Pulmonary artery endothelial cell (primary cell): ENCODE measurements at places on chromosomes 13 and 19.

DNA sequence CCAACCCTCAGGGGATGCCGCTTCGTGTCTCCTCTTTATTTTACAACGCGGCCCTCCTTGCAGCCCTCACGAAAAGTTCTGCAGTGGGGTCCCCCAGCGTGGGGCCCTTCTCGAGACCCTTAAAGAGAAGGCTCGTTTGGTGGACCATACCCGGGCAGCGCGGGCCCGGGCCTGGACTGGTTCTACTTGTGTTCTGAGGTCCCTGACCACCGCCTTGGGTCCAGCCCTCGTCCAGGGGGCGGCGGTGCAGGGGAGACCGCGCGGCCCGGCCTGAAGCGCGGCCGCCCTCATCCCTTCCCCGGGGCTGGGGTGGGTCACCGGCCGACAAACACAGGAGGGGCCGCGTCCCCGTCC, 400 bp upstream of the SERP2 start:
- DNase-seq: no peak

DNA sequence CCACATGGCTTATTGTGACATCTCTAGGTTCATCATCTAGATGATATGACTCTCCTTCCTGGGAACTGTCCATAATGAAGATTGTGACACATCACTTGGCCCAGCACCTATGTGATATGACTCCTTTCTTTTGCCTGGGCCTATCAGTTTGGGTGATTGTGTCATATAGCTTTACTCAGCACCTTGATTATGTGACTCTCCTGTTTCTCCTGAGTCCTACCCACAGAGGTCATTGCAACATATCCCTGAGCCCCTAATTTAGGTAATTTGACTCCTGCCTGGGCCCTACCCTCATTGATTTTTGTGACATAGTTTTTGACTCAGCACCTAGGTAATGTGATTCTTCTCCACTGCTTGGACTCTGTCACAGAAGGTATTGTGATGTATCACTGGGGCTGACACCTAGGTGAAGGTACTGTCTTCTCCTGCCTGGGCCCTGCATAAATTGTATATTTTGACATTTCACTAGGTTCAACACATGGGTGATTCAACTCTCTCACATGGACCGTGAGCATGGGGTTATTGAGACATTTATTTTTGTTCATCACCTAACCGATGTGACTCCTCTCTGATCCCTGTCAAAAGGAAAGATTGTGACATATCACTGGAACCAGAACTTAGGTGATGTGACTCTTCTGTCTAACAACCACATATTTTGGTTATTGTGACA, 26.2 kb upstream of the ZNF254 start:
- DNase-seq: no peak

DNA sequence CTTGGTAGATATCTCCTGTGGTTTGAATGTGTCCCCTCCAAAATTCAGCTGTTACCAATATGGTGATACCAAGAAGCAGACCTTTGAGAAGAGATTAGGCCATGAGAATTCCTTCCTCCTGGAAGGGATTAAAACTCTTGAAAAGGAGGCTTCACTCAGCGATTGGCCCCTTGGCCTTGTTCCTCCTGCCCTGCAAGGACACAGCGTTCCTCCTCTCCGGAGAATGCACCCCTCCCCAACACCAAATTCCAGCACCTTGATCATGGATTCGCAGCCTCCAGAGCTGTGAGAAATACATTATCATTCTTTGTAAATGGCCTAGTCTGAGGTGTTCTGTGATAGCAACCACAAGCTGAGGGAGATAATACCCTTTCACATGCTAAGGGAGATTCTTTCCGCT, 34.5 kb upstream of the ARHGEF7 start:
- no peak for DNase-seq

DNA sequence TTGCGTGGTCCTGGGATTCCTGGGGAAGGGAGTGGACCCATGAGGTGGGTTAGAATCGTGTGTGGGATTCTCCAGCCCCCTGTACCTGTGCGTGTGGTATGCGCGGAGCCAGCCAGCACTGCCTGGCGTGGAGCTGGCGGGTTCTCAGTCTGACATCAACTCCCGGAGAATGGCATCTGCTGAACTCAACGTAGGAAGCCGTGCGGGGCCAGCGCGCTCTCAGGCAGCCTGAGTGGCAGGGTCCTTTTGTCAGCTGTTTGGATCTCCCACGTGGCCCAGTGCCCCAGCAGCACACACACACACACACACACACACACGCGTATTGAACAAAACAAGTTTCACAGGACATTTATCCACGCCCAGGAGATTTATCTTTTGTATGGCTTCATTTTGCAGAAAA, 28.1 kb downstream of the ATP4B start:
- DNase-seq: no peak

DNA sequence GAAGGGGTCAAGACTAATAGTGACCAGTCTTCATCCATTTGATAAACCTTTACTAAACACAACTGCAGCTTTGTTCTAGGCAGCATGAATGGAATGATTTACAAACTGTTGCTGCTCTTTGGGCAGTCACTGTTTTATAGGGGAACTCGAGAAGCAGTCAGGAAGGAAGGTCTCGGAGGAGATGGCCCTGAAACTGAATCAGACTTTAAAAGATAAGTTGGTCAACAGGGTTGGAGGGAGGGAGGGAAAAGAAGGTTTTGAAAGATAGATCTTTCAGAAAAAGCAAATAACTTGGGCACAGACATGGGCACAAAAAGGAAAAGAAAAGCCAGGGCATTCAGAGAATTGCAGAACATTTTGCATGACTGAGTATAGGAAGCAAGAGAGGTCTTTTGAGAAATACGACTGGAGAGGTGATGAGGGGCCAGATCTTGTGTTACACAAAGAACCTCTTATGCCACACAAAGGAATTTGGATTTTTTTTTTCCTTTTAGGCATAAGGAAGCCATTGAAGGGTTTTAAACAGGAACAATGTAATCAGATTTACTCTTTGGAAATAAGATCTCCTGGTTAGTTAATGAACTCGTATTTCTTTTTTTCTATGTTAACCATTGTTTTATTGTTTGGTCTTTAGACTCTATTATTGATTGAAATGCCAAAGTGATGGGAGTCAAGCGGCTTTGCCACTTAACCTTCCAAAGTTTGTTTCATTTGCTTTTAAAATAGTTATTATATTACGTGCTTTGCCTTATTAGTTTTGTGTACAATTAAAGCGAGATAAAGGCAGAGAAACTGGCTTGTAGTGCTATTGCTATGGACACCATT, 37.5 kb upstream of the SACS start:
- no peak for DNase-seq

- DNase-seq: no peak
These were observed 76.6 kb downstream of the SERP2 start for GRCh38 chr13:44449999-44450821.

- DNase-seq: no peak
These were observed 4.6 kb upstream of the BST2 start for GRCh38 chr19:17409990-17410389.

DNA sequence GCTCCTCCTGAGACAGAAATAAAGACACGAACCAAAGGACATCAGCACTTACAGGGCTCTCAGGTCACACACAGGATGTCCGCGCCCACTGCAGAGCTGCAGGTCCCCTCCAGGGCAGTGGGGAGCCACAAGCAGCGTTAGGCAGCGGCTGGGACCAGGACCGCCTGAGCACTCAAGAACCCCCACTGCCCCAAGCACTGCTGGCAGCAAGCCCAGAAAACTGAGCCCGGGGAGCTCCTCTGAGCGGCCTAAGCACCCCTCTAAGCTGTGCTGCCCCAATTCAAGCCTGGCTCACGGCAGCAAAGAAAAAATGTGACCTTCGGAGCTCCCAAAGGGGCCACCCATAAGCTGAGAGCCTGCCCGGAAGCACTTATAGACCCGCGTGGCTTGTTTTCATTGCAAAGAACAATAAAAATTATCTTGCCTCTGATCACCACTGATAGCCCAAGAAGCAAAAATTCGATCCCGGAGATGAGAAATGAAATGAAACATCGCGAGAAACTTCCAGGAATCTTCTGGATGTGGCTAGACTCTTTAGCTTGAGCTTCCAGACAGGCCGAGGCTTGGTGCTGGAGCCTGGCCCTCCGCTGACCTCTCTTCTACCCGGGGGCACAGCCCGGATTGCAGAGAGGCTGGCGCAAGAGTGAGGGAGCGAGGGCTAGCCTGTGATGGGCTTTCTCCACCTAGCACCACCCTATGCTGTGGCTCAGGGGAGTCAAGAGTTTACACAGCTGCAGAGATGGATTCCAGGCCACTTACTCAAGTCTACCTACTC, 6.3 kb downstream of the DPP9 start:
- no peak for DNase-seq

DNA sequence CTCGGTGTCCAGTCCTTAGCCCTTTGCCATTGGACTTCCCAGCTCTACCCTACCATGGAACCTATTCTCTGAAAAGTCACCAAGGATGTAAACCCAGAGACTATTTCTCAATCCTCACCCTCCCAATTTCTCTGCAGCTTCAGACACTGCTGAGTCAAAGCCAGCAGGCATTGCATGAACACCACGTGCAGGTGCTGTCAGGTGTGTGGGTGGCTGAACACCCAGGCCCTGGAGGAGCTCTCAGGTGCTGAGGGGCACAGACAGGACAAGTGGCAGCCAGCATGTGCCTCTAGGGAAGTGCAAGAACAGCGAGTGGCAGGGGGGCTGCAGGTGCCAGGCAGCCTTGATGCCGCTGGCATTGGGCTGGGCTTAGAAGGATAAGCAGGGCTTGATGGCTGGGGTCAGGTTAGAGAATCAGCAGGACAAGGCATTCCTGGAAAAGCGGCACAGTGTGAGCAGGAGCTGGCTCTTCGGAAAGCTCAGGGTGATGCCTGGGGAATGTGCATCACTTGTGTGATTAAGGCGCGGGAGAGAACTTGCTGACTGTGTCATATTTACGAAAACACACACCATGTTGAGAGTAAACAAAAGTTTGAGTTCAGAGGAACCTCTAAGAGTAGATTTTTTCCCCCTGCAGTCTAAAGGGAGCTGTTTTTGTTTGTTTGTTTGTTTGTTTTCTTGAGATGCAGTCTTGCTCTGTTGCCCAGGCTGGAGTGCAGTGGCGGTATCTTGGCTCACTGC, 83.8 kb downstream of the LNX2 start:
- no peak for DNase-seq

DNA sequence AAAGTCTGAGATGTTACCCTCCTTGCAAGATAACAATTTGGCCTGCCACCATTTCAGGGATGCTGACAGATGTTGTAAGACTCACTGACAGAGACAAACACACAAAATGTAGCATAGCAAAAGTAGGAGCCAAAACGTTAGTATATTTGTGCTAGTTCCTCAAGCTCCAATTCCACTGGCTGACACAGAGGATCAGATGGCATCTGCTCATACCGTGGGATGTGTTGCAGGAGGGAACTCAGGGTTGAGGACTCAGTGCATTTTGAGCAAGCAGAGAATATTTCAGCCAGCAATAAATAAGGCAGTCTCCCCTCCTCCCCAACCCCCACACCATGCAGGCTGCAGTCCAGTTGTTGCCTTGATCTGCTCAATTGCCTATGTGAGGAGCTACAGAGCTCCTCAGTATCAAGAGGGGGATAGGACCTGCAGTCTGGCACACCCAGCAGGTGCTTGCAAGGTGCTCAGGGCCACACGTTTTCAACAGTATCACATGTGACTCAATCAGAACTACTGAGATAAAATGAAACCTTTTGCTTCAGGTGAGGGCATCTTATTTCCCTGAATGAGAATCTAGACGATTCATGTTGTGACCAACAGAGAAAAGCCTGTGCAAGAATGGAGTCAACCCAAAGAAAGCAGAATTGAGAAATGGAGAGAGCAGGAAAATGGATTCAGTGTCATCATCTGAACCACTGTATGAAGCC, 23.6 kb upstream of the LRCH1 start:
- DNase-seq: no peak

GRCh38 chr19:9849791-9850190, 14.7 kb downstream of the PIN1 start:
- DNase-seq: no peak

GRCh38 chr19:39308531-39309304, 11.9 kb downstream of the LRFN1 start:
- no peak for DNase-seq

DNA sequence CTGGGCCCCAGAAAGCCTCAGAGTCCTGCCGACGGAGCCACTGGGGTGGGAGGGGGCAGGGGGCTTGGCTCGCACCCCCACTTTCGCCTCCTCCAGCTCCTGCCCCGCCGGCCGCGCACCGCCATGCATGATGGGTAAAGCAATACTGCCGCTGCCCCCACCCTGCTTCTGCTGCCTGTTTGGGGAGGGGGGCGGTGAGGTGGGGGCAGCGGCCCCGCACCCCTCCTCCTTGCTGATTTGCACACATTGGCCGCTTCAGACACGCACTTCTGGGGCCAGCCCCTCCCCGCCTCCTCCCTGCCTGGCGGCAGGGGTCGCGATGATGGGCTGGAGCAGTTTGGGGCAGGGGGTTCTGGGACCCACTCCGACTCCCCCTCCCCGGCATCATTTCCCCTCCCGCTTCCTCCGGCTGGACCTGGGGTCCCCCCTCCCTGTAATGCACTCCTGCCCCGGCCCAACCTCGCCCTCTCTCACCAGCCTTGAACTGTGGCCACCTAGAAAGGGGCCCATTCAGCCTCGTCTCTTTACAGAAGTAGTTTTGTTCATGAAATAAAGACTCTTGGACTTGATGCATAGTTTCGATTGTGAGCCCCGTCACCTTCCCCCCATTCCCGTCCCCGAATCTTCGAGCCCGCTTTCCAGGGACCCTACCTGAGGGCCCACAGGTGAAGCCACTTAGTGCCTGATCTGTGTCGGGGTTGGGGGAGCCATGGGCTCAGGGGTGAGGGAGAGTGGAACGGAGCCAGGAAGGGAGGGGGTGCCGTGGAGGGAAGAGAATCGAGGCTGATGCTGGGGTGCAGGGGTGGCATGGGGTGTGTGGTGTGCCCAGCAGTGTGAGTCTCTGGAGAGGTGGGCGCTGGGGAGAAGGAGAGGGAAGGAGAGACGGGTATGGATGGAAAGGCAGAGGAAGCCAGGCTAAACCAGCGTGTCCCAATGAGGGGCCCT, 1.4 kb upstream of the HPN start:
- DNase-seq: no peak

GRCh38 chr19:8342316-8342683, 762 bp downstream of the KANK3 start:
- DNase-seq: no peak
